ENCODE measurements at places on chromosomes 5 and 9. TPM values are rescaled to one million over a fixed set of nuclear protein-coding genes. Genes with fewer than 3 reads are reported as not detected.

MYO10 gene
- 0.17 TPM for total RNA-seq

SPINK7 gene
- not detected for total RNA-seq

DNA sequence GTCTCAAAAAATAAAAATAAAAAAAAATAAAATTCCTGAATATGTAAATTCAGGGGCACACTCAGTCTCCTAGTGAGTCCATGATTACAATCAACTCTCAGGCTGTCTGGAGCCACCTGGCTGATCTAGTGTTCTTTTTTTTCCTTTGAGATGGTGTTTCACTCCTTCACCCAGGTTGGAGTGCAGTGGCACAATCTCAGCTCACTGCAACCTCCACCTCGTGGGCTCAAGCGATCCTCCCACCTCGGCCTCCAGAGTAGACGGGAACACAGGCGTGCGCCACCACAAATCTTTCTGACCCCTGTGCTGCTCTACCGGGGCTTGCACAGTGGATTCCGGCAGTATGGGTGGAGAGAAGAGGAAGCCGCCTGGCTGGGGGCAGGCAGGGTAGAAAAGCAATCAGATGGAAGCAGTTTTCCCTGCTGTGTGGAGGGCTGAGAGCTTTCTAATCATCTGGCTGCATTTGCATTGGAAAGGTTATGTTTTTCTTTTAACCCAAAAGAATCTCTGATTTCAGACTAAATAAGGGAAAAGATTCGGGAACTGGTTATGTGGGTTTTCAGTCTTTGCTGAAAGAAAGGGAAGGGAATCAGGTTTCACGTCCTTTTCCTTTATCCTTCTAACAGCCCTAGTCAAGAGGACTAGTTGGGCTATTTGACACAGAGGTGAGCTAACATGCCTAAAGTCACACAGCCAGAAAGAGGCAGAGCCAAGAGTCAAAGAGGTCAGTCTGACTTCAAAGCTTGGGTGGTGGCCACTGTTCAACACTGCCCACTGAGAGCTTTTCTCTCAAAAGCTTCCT lies 26.3 kb upstream of the CORO2A start:
- DNase-seq: no peak

DNA sequence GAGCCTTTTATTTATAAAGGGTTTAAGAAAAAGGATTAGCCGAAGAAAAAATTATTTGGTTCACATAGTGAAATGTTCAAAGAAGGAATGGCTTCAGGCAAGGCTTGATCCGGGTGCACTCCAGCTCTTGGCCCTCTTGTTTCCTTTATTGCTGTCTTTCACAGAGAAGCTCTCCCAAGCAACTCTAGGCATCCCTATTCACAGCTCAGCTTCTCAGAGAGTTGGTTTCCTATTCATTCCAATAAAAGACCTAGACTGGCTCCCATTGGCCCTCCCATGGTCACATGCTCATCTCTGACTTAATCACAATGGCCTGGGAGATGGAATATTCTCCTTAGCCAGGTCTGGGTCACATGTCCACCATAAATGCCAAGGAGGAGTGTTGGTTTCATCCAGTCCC lies 9.4 kb upstream of the FGFR4 start:
- no peak for DNase-seq

- DNase-seq: no peak
Observed at GRCh38 chr5:33894566-33894965, 2.8 kb upstream of the ADAMTS12 start.

DNA sequence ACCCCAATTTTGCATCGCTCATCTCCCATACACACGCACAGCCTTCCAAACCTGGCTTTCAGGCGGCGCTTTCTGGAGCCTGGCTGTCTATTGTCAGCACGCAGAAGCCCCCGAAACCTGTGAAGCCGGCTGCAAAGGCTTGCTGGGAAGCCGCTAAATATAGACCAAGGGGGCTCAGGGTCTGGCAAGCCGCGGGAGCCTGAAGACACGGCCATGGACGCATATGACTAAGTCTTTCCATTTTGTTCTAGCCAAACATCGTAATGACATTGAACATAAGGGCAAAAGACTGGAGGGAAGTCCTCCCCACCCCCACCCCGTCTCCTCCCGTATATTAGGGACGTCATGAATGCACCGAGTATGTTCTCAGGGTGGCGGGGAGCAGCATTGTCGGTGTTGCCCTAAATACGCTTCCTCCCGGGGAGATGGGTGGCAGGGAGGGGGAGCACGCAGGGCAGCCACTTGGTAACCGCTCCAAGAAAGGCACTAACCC lies 1.1 kb downstream of the CTNND2 start:
- no peak for DNase-seq

All from CD4-positive, alpha-beta memory T cell (primary cell).